ENCODE measurements at places on chromosomes 11 and 22.

- no peak for DNase-seq
Observed at GRCh38 chr11:106288057-106288456, 210.6 kb downstream of the AASDHPPT start.

GRCh38 chr11:78078218-78079167 lies 1.2 kb downstream of the NDUFC2 start:
- no peak for DNase-seq

DNA sequence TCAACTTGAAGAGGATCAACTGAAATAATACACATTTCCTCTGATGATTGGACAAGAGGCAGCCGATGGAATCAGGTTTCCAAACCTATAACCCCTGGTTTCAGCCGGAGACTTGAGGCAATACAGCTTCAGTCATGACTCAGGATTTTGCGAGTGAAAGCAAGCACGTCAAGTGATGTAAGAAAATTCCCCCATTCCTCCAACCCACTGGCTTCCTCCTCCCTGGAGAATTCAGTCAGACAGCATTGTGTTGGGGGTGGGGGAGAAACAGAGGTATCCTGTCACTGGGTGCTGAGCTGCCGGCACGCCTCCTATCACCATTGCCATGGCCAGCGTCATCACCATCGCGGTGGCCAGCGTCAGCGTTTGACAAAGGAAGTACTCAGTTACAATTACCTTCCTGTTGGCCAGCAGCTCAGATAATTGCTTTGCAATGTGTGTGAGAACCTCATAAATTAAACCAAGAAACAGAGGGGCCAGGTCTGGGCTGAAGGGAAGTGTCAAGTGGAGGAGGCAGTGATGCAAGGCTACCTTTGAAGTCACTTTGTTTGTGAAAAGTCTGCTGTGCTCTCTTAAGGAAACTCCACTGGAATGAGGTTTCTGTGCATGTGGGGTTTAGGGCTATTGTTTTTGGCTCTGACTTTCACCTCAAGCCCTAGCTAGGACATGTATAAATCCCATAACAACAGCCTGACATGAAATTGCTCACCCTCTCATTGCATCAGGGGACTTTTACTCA lies 50.2 kb downstream of the LIF start:
- DNase-seq, result no peak

DNA sequence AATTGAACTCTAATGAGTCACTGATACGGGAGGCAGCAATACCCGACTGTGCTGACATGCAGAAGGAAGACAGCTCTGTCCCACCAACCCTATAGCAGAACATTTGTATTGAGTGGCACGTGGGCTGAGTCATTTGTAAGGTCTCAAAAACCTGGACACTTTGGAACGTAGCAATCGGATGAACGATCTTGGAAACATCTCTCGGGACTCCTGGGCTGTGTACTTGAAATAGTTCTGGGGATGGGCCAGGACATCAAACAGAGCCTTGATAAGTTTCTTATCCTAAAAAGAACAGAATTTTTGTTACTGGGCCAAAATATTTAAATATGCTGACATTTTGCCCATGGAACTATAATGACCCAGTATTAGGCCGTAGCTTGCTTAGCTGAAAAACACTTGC lies 17.1 kb upstream of the NRIP3 start:
- DNase-seq, result no peak

DNA sequence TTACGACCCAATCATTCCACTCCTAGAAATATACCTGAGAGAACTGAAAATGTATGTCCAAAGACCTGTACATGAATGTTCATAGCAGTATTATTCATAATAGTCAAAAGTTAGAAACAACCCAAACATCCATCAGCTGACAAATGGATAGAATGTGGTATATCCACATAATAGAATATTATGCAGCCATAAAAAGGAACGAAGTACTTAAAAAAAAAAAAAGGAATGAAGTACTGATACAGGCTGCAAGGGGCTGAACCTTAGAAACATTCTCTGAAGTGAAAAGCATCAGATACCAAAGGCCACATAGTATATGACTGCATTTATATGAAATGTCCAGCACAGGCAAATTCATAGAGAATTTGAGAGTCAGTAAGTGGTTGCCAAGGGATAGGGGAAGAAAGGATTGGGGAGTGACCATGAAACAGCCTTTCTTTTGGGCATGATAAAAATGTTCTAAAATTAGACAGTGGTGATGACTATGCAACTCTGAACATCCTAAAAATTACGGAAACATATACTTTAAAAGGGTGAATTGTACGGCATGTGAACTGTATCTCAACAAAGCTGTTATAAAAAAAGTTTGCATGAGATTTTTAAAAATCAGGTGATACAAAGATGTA lies 1.8 kb downstream of the TPST2 start:
- DNase-seq, result no peak

Data from stimulated activated CD8-positive, alpha-beta memory T cell treated with anti-CD3 and anti-CD28 coated beads, Interleukin-4, amount 100 ng/mL, for 4 hours (primary cell).